ENCODE measurements at places on chromosomes 7 and 10. TPM values are rescaled to one million over a fixed set of nuclear protein-coding genes. Genes with fewer than 3 reads are reported as not detected.

GRCh38 chr10:86345859-86346798 is 20.5 kb downstream of the GRID1 start:
- no peak for DNase-seq

DNA sequence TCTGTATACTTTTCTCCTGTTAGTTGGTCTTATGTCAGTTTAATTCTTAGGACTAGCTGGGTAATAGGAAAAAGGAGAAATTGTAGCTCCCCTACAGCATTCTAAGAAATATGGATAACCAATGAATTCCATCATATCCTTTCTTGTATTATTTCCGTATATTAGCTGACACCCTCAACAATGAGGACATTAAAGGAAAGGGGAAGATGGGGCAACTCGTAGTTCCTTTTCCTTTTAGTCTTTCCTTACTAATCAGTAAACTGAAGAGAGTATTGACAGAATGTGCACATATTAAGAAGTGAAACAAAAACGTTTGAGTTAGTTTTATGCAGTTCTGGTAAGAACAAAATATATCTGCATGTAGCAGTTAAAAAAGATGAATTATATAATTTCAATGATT is 35.1 kb upstream of the C10orf67 start:
- DNase-seq: no peak

The ATOH7 gene
- total RNA-seq: 0.11 TPM

The OR2A7 gene
- 0.27 TPM for total RNA-seq

The ALOX5 gene
- not detected for total RNA-seq

Measured in SK-MEL-5 (cell line).